Suppressor macrophage treated with lipopolysaccharide for 4 hours (primary cell): ENCODE measurements at places on chromosomes 1 and 21.

- no peak for DNase-seq
Observed at GRCh38 chr1:31095298-31095981, 29.9 kb upstream of the PUM1 start.

DNA sequence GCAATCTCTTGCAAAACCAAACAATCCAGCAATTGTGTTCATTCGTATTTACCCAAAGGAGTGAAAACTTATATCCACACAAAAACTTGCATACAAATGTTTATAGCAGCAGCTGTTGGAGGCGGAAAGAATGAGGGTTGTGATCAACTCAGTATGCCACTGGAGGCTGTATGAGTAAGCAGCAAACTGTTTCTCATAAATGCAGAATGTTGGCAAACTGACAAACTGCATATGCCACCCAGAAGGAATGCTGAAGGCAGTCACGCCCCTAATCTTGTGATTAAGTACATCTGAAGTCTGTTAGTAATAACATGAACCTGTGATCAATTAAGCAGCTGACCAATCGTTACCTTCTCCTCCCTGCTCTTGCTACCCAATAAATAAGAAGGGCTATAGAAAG, 60.5 kb upstream of the CR2 start:
- no peak for DNase-seq

GRCh38 chr1:181126289-181126688, 37.8 kb downstream of the IER5 start:
- no peak for DNase-seq

DNA sequence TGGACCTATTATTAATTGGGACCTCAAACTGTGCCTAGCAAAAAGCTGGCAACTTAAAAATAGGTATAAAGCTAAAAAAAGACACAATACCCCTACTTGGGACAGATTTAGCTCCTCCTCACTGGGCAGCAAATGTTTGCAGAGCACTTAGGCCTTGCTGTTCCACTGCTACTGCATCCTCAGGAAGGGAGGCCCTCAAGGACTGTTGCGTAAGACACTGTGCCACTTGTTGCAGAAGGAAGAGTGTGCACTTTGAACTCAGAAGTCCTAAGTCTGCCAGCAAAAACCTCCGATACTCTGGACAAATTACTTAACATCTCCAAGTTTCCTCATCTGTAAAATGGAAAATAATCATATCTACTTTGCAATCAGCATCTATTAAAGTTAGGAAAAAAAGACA, 322.9 kb downstream of the BARHL2 start:
- peak; percentile 4 for DNase-seq

DNA sequence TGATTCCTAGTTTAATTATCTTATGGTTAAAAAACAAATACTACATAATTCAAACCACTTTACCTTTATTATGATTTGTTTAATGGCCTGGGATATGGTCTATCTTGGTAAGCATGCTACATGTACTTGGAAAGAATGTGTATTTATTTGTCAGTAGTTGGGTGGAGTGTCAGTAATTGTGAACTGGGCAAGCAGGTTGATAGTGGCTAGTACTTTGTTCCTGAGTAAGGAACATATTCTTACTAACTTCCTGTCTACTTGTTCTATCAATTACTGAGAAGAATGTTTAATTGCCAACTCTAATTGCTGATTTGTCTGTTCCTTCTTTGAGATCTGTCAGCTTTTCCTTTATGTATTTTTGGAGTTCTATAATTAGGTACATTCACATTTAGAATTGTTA, 49.2 kb upstream of the ABCG1 start:
- DNase-seq: no peak

GRCh38 chr1:155023627-155024026, 10.0 kb downstream of the DCST2 start:
- DNase-seq: no peak

DNA sequence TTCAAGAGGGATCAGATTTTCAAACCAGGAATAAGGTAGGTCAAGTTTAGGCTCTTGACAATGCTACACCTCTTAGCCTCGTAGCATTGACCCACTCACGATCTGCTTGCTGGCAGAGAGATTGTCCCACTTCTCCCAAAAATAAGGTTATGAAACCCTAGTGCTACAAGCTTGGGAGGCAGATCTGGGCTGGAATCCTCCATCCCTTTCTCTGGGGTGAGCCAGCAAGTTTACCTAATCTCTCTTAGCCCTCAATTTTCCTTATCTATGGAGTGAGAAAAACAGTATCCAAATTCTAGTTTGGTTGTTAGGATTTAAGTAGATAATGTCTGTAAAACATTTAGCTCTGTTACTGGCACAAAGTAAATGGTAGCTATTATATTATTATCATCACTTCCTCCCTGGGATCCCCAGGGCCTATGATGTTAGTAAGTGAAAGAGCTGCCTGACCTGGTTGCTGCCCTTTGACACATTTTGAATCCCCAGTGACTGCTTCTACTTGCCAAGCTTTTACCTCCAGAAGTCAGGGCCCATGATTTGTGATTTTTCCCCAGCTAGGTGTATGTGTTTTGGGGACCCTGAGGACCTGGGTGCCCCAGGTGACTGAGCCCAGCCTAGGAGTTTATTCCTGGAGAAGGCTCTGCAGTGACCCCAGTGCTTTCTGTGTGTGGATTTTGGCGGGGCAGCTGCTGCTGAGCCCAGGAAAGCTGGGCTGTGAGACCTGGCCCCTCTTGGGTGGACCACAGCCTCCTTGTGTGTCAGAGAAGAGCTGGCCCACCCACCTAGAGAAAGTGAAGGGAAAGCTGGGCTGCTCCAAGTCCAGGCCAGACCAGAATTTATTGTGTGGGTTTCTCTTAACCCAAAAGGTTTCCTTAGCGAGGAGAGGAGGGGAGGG, 48.2 kb upstream of the VANGL1 start:
- no peak for DNase-seq

- no peak for DNase-seq
Observed at GRCh38 chr1:224331326-224331725, 1.4 kb upstream of the NVL start.

DNA sequence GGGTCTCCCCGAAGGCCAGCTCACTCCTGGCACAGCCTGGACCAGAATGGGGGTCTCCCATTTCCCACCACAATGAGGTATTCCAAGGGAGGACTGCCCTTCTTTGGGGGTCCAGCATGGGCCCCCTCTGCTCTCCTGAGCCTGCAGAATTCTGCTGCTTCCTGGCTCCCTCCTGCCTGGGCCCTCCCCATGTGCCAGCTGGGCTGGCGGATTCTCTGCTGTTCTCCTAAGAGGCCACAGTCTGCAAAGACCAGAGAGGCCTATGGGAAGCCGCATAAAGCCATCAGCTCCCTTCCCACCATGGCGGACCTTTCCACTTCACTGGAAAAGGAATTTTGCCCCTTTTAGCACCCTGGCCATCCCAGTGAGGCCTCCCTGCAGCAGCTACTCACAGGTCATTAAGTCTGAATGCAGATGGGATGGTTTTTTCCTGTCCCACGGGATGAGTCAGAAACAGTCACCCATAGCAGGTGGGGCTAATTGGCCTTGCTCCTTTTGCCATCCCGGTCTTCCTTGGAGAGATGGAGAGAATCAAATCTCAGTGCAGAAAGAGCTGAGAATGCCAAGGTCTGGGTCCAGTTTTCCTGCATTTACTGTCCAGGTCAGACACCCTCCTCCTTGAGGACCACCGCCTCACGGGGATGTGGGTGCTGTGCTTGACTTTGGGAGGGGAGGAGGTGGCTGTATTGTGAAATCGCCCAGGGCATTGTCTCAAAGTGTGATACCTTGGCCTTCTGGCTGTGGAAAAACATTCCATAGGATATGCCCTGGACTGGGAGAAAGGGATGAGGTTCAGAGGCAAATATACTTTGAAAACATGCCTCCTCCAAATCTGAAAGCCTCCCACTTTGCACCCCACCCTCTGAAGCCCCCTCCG, 23.2 kb downstream of the MYBPH start:
- no peak for DNase-seq

- no peak for DNase-seq
Observed at GRCh38 chr1:229086091-229086490, 184.8 kb upstream of the RAB4A start.

- DNase-seq: no peak
Observed at GRCh38 chr1:95221306-95221705, 12.7 kb upstream of the RWDD3 start.

DNA sequence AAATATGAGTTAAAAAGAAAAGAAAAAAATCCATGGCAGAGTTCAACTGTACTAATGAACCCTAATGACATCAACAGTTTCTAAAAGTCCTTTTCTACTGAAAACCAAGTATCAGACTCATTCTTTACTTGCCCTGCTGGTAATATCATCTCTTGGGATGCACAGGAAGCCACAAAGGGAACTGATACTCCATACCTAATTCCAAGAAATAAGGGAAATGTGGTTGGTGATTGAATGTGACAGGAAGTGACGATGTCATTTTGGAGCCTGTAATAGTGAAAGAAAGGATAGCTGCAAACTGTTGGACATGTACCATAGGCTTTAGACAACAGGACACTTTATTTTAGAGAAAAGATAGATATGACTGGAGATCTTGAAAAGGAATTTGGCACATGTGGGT, 98.7 kb upstream of the VAV3 start:
- peak; percentile 92 for DNase-seq

DNA sequence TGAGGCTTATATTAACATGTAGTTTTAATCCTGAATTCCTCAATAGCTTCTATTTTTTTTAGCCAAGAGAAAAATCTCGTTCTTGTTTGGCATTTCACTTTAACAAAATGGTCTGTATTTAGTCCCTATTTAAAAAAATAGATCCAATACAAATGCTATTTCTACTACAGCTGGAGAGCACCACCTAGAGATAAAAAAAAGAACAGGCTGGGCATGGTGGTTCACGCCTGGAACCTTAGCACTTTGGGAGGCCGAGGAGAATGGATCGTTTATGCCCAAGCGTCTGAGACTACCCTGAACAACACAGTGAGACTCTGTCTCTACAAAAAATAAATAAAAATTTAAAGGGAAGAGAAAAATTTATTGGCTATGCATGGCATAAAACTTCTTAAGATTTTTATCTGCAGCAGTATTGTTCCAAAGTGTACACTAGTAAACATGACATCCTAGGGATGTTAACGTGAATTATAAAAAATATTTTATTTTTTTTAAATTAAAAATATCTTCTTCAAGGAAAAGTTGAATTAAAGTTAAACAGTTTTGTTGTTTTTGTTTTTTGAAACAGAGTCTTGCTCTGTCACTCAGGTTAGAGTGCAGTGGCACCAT, 4.4 kb downstream of the ST7L start:
- DNase-seq: peak; percentile 52

- DNase-seq: peak; percentile 65
Observed at GRCh38 chr1:54121482-54122134, 31.2 kb downstream of the CDCP2 start.

- no peak for DNase-seq
Observed at GRCh38 chr21:26320596-26320995, 150.0 kb upstream of the APP start.

DNA sequence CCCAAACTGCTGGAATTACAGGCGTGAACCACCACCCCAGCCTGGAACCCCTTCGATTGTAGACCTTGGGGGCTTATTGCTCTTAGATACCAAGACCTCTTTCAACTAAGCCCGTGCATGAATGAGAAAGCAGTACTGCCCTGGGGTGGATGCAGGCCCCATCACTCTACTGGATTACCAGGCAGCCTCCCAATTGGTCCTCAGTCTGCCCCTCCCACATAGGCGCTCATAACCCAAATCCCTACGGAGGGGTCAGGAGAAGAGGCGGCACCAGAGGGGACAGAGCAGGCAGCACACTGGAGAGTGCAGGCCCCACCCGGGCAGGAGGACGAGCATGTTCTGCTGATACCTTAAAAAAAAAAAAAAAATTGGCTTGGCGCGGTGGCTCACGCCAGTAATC, 12.4 kb upstream of the STMN1 start:
- no peak for DNase-seq

DNA sequence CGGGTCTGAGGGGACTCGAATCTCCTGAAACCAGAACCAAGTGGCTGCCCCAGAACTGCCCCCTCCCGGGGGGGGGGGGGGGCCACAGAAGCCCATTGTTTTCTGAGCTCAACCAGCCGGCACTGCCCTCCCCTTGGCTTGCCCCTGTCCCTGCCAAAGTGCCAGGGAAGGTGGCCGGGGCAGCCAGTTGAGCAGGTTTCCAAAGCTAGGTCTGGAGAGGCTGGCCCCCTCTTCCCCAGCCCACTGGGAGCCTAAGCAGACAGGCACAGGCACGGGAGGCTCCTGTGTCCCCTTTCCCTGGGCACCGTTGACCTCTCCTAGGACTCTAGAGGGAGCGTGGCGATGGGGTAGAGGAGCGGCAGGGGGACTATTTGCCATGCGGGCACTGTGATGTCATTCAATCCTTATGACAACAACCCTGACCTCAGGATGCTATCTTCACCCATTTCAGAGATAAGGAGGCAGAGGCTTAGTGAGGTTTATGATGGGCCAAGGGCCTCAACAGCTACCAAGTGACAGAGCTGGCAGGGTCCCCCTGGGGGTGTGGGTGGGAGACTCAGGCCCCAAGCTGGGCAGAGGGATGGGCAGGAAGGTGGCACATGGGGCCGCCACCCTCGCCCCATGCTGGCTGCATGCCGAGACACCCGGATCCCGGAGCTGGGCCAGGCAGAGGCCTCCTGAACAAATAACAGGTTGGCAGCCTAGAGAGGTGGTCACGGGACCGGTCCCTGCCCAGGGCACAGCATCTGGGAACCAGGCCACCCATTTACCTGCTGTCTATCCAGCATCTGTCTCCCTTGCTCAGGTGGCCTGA, 35.0 kb downstream of the RAP1GAP start:
- no peak for DNase-seq

DNA sequence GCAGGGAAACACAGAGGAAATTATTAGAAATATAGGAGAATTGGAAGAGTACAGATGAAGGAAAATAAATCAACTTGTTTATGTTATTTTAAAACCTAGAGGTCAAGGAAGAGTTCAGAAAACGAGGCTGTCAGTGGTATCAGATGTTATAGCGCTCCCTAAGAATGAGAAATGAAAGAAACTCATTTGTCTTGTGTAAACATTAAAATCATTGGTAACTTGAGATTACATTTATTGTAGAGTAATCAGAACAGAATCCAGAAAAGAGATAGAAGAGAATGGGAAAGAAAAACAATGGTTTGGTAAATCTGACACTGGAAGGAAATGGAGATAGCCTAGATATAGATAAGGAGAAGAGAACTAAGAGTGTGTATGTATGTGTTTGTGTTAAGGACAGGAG, 106.4 kb downstream of the ATF6 start:
- no peak for DNase-seq

GRCh38 chr1:8427986-8428385, 110.1 kb downstream of the SLC45A1 start:
- DNase-seq: peak; percentile 52

- DNase-seq: no peak
Observed at GRCh38 chr1:162007466-162007865, 16.2 kb downstream of the OLFML2B start.

DNA sequence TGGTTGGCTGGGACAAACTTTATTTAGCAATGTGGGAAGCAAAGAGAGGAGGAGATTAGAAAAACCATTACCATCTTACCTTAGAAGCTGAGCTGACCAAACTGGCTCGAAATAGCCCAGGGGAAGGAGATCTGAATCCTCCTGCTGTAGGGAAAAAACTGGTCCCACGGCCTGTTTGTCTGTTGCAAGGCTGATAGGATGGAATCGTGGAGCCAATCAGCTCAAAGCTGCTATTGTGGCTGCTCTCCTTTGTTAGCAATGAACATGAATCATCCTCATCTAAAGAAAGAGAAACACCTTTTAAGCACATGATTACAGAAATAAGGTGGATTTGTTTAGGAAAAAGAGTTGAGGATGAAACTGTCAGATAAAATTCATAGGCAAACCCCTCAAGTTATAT, 21.5 kb downstream of the CLSPN start:
- no peak for DNase-seq

- no peak for DNase-seq
Observed at GRCh38 chr1:87979079-87979478, 650.4 kb downstream of the LMO4 start.

GRCh38 chr1:71853360-71853759, 429.0 kb downstream of the NEGR1 start:
- no peak for DNase-seq
